Natural killer cell treated with Interleukin-12 subunit alpha and Interleukin-12 subunit beta and Interleukin-15 and Interleukin-18, amount 100 ng/mL, for 72 hours (primary cell): ENCODE measurements at places on chromosomes 12 and 14.

- DNase-seq: no peak
These were observed 81.1 kb upstream of the CCDC198 start for GRCh38 chr14:57574617-57575288.

DNA sequence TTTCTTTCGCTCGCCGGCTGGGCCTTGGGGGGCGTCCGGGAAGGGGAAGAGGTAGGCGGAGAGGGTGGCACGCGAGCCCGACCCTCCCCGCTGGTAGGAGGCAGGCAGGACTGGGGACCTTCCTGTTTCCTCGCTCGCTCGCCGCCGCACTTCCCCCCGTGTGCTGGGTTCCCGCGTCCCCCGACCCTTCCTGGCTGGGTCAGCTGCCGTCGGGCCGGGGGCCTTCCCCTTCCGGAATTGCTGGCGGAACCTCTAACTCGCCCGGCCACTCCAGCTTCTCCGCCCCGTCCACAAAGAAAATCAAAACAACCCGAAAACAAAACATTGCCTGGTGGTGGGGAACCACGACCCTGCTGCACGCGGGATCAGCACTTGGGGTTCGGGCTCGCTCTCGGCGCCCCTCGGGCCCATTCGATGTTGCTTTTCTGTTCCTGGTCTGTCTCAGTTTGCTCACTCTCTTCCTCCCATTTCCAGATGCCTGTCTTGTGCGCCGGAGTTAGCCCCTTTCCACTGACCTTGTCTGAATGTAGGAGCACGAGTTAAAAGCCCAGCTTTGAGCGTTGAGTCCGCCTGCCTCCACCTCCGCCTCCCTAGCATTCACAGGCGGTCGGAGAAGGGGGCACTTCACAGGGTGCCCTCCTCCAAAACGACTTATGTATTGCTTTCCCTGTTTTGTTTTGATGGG lies 581 bp downstream of the PAPOLA start:
- no peak for DNase-seq

- DNase-seq: no peak
These were observed 797 bp downstream of the SLC11A2 start for GRCh38 chr12:51025338-51025835.

GRCh38 chr14:25953532-25954139 lies 644.2 kb downstream of the NOVA1 start:
- no peak for DNase-seq

DNA sequence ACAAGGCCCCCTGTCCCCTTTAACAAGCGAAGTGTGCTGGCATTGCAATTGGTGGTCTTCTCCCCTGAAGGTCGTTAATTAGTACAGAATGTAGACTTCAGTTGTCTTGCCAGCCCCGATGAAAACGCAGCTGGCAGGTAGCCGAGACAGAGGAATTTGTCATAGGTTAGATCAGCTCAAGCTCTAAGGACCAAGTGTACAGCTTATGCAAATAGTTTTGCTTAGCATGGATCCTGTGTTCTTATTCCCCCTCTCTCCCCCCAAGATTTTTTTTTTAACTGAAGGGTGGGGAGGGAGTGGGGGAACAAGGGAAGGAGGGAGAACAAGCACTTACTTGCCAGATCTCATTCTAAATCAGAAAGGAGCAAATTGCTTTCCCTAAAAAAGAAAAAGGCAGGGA lies 58.6 kb upstream of the PARP11 start:
- no peak for DNase-seq

GRCh38 chr14:79144896-79145295 lies 974.7 kb downstream of the NRXN3 start:
- DNase-seq: no peak

DNA sequence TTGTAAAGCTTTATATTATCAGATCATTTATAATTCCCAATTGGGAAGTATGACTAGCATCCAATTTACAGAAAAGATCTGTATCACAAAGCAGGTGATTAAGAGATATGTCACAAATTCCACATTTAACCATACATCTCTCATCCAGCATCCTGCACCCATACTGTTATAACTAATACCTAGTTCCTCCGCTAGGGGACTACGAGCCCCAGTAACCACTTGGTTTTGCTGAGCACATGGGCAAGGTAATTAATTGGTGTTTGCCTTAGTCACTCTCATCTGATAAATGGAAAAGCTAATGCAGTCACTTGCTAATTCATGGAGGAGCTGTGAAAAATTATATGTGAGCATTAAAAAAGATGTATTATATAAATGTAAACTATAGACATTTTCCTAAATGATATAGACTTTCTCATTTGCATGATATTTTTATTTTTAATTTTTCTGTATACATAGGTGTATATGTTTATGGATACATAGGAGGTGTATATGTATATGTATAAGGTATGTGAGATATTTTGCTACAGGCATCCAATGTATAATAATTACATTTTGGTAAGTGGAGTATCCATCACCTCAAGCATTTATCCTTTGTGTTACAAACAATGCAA lies 1031.8 kb downstream of the GALC start:
- DNase-seq: no peak

DNA sequence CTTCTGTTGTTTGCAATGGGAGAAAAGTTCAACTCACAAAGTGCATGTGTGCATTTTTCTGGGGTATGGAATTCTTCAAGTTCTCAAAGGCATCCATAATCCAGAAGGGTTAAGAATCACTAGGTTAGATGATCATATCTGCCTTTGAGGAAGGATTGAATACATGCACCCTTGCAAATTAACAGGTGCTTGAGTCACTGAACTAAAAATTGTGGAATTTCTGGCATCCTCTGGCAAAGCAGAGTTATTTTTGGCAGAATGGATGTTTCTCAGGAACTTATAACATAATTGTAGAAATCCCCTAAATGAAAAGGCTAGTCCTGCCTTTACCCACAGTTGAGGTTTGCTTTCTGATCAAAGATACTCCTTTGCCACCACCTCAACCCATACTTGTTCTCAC lies 136.5 kb upstream of the DYRK2 start:
- DNase-seq: no peak

DNA sequence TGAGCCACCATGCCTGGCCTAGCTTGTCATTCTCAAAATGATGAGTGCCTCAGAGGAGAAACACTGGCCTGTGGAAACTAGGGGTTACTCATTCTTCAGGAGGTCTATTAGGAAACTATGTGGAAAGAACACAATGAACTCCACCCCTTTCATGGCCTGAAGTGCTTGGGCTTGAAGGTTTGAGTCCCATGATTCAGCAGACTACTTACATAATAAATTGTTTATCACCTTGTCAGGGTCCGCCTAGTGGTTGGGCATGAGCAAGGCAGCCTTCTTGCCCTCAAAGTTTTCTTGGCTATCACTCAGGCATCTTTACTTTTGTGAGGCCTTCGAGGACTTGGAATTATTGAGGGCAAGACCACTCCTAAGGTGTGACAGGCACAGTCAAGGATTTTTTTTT lies 251.2 kb downstream of the ACSS3 start:
- no peak for DNase-seq

DNA sequence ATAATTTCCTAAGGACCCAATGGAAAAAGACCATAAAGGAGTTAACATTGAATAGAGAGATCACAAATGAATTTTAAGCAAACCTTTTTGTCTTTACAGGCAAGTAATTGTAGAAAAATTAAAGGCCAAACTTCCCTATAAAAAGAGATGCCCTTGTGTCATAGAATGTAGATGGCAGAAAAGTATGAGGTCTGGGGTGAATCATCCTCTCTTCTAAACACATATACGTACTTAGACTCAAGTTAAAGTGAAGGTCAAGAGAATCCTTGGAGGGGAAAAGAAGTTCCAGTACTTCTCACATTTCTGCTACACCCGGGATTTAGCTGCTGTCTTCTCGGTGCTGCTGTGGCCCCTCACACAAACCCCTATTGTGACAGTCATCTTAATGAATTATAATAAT lies 116.2 kb upstream of the ARID2 start:
- no peak for DNase-seq

- no peak for DNase-seq
These were observed 251.1 kb downstream of the NAV3 start for GRCh38 chr12:78081590-78082314.

GRCh38 chr14:99717682-99718013 lies 33.5 kb downstream of the CYP46A1 start:
- DNase-seq: no peak

GRCh38 chr12:49945394-49946080 lies 5.0 kb upstream of the AQP2 start:
- peak; percentile 85 for DNase-seq

GRCh38 chr14:31530136-31530535 lies 31.1 kb upstream of the NUBPL start:
- no peak for DNase-seq

DNA sequence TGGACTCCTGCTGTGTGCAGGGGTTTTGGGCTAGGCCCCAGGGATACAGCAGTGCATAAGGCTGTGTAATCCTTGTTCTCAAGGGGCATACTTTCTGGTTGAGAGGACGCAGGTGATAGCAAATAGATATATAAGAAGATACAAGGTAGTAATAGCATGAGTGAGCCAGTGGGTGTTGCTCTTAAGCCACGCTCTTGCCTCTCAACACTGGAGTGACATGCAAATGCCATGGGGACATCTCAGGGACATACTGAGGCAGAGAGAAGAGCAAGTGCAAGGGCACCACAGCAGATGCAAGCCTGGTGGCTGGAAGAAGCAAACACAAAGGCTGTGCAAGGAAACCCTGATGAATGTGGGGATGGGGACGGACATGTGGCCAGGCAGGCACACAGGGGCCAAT lies 223.3 kb downstream of the CHST11 start:
- DNase-seq: no peak

GRCh38 chr14:70357557-70357956 lies 1.9 kb downstream of the COX16 start:
- no peak for DNase-seq

DNA sequence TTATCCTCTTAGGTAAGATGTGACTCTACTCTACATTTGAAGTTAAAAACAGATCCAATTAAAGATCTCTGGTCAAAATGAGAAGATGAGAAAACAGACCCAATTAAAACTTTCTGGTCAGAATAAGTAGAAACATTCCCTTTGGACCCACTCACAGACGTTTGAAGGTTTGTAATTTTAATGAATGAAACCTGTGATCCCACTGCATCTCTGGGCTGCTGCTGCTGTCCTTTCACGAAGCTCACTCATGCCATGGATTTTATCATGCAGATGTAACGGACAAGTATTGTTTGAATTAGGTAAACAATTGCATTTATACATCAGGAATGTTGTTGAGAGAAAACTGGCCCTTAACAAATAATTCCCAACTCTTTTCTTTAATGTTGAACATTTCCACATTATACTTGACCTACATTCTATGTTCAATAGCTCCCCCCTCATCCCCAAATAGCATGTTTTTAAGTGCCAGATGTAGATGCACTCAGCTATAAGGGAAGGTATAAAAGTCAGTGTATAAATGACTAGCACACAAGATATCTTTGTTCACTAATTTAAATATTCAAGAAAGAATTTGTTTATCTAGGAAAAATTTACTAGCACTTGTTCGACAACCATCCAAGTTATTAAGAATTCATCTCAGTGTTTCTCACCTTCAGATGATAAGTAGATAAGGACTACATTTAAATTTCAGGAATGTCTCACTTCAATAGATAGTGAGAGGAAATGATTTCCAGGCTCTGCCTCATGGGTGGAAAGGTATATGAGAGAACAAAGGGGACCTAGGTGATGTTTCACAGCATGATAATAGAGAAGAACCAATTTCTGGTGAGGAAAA lies 202.3 kb upstream of the LMNTD1 start:
- no peak for DNase-seq

GRCh38 chr14:48140804-48141203 lies 465.4 kb upstream of the MDGA2 start:
- no peak for DNase-seq

DNA sequence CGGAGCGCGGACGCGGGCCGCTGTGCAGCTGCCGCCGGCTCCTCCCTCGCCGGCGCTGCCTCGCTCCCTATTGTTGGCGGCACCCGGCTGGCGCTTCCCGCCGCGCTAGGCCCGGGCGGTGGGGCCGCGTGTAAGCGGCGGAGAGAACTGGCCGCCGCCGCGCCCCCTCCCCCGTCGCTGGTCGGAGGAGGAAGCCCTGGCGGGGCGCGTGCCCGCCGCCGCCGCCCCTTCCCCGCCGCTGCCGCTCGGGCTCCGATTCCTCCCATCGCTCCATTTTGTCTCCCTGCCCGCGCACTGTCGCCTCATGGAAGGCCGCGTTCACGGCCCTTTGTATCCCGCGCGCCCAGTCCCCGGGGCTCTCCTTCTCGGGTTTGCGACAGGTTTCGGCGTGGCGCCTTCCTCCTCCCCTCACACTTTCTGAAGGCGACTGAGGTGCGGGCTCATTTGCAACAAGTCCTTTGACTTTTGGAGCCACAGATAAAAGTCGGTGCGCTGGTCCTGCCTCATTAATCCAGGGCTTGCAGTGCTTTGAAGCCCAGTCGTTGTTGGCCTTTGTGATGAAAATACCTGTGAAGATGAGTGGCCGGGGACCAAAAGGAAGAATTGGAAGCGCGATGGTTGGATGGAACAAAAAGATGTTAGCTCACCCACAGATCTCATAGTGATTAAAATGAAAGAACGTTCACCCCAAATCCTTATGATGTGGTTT lies 707 bp downstream of the CPSF6 start:
- DNase-seq: peak; percentile 71

DNA sequence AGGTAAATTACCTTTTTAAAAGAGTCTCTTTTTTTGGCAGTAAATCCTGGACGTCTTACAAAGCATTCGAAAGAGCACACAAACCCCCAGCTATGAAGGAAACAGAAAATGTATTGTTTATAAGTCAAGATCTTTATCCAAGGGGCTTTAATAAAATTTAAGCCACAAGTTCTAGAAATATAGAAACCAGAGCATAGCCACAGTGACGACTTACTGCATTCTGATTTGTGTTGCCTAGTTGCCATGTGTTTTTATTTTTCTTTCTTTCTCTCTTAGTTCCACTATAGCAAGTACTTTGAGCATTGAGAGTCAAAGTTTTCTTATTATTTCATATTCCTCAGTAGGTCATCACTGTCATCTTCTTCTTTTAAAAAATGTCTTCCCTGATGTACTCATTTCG lies 47.8 kb upstream of the TBPL2 start:
- no peak for DNase-seq

GRCh38 chr12:90360300-90360699 lies 594.7 kb downstream of the CCER1 start:
- DNase-seq: no peak

GRCh38 chr12:46430340-46430948 lies 57.9 kb upstream of the SLC38A2 start:
- peak; percentile 65 for DNase-seq

DNA sequence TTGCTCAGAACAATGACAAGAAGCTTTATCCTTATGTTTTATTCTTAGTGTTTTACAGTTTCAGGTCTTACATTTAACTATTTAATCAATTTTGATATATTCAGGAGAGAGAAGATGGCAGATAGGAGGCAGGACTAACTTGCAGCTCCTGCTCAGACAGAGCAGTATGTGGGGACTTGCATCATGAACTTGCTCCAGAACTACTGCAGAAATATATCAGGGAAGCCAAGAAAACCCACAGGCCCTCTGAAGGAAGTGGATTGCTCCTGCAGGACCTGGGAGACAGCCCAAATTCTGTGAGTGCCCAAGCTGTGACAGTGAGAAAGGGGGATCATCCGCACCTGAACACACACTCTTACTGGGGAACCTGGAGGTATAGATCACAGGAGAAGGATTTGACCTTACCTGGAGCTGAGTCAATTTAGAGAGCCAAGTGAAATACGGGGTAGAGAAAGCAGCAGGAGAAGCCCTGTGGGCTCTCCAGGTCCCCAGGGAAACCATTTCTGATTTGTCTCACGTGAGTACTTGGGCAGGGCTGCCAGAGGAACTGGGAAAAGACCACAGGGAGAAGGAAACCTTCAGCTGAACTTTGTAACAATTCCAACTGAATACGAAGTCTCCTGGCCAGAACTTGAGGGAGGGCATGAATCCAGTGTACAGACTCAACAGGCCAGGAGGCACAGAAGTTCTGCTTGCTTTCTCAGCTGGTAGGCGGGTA lies 28.9 kb upstream of the TSPAN8 start:
- DNase-seq: no peak

- peak; percentile 66 for DNase-seq
These were observed 15.2 kb upstream of the EAPP start for GRCh38 chr14:34554540-34555250.
